ENCODE measurements at places on chromosomes 6 and 20. TPM values are rescaled to one million over a fixed set of nuclear protein-coding genes. Genes with fewer than 3 reads are reported as not detected.

GRCh38 chr20:41510847-41511450 lies 107.2 kb downstream of the CHD6 start:
- no peak for DNase-seq

GRCh38 chr20:9397928-9398327 lies 116.5 kb upstream of the LAMP5 start:
- no peak for DNase-seq

DNA sequence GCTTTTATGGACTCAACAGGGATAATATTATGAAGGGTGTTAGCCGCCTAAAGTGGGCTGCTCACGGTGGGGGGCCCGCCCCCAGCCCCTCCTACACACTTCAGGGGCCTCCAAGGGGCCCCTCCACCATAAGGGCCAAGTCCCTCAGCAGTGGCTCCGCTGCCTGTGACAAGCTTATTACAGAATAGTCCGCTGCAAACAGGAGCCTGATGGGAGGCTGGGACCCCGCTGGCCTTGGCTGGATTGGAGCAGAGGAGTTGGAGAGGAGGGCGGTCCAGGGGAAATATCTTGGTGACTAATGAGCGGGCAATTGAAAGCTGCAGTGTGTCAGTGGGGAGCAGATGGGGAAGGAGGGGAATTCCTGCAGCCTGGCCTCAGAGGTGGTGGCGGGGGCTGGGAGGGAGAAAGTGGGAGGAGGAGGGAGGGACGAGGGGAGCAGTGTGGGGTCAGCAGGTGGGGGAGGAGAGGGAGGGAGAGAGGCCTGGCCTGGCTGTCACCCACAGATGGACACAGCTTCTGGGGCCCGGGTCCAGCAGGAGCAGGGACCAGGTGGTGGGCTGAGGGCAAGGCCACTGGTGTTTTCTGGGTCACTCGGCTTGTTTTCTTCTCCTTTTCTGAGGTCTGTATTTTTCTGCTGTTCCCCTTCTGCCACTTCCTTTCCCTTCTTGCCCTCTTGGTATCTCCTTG lies 57.6 kb upstream of the FOXP4 start:
- DNase-seq: peak; percentile 88

- DNase-seq: peak; percentile 63
These were observed 32.3 kb downstream of the NCR2 start for GRCh38 chr6:41367700-41368099.

- no peak for DNase-seq
These were observed 149.5 kb downstream of the LRFN2 start for GRCh38 chr6:40437631-40438030.

DNA sequence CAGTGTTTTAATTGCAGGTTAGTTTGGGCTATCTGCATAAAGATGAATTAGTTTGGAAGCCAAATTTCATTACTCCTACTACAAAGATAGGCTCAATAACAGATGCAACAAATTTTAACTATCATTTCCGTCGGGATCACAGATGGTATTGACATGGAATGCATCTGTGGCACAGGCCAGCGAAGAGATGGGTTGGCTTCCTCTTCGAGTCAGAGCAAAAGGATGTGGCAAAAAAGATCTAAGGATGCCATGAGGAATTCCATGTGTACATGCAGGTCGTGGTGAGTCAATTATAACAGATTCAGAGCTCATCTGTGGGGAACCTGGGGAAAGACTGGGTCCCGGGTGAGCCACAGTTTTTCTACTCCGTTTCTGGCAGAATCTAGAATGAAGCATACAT lies 83.0 kb upstream of the CITED2 start:
- no peak for DNase-seq

GRCh38 chr6:138609801-138610430 lies 110.6 kb upstream of the NHSL1 start:
- DNase-seq: no peak

DNA sequence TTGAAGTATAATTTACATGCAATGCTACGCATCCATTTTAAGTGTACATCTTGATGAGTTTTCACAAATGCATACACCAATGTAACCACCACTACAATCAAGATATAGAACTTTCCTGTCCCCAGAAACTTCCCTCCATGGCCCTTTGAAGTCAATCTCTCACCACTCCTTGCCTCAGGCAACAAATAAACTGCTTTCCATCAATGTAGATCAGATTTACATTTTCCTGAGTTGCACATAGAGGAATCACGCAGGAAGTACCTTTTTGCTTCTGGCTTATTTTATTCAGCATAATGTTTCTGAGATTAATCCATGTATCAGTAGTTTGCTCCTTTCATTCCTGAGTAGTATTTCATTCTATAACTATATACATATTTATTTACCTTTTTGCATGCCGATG lies 59.6 kb upstream of the NNAT start:
- DNase-seq: no peak

DNA sequence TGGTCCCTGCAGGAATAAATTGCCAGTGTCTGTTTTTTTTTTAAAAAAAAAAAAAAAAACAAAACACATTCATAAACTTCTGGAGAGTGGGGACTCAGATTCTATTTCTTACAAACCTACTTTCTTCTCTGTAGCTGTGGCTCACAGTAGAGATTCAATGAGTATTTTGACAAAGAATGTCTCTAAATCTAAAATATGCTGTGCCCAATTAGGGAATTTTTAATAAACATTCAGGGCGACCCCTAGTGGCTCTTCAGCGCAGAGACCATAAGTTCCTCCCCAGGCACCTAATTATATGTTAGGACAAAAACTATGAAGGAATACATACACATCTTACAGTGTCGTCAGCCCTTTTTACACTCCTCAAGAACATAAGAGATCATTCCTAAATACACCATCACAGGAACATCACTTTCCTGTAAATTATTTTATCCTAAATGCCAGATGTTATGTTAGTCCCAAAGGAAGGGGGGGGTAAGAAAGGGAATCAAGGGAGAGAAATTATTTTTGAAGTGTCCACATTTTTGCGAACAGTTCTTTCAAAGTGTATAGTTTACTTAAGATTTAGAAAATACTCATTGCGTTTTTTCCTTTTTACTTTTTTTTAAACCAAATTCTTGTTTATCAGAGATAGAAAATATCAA lies 21.8 kb upstream of the NAA20 start:
- DNase-seq: peak; percentile 70

- DNase-seq: peak; percentile 61
These were observed 75.4 kb upstream of the ECI2 start for GRCh38 chr6:4210629-4211419.

DNA sequence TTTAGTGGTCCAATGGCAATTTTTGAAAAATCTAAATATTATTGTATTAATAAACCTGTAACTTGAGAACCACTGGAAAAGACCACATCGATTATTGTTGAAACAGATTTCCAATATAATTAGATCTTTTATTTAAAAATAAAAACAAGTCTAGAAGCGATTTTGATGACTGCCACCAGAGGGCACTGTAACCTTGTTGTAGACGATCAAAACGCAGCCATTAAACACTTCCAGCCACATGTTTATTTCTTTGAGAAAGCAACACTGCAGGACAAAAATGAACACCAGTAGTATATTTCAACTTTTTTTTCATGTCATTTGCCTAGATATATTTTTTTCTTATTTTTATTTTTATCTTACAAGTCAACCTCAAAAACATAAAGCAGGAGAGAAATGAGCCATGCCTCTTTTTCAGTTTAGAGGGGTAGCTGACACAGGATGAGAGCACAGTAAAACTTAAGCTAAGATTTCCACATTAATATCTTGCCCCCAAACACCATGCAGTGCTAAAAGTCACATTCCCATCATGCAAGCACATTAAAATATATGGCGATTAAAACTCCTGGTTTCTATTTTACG lies 115.4 kb downstream of the OPRM1 start:
- DNase-seq: peak; percentile 45

- no peak for DNase-seq
These were observed 101.5 kb downstream of the KHDC1L start for GRCh38 chr6:73123632-73124329.

GRCh38 chr6:152636021-152636608 lies 1.0 kb downstream of the SYNE1 start:
- DNase-seq: peak; percentile 41

- DNase-seq: no peak
These were observed 1.4 kb upstream of the ZNF217 start for GRCh38 chr20:53595018-53595378.

DNA sequence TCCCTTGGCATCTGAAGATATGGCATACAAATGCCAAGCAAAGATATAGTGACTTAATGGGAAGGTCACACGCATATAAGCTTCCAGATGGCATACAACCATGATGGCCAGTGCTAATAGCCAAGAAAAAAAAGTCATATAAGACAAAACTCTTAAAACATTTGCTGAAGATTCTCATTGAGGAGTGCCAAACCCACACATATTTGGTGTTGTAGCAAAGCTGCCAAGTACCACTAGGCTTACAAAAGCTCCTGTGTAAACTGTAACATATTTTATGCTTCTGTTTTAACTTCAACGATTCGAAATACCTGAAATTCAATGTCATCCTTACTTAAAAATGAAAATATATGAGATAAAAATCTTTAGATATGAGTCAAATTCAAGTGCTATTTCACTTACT lies 123.0 kb downstream of the HMGCLL1 start:
- DNase-seq: no peak

- DNase-seq: no peak
These were observed 4.8 kb downstream of the PIM1 start for GRCh38 chr6:37174515-37175331.

DNA sequence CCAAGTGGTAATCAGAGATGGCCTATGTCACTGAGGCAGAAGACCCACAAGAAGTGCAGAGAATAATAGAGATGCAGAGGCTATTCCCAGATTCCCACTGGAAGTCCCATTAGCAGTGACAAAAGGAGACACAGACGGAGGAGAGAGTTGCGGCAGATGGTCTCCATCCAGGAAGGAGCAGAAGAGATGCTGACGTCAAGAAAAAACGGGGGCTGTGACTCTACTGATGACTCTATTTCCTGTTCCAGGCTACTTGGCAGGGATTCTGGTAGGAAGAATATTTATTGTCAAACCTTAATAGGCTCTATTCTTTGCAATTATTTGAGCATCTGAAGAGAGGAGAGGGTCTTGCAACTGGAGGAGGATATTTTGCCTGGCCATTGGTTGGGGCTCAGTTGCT lies 246.0 kb upstream of the ECI2 start:
- DNase-seq: no peak

DNA sequence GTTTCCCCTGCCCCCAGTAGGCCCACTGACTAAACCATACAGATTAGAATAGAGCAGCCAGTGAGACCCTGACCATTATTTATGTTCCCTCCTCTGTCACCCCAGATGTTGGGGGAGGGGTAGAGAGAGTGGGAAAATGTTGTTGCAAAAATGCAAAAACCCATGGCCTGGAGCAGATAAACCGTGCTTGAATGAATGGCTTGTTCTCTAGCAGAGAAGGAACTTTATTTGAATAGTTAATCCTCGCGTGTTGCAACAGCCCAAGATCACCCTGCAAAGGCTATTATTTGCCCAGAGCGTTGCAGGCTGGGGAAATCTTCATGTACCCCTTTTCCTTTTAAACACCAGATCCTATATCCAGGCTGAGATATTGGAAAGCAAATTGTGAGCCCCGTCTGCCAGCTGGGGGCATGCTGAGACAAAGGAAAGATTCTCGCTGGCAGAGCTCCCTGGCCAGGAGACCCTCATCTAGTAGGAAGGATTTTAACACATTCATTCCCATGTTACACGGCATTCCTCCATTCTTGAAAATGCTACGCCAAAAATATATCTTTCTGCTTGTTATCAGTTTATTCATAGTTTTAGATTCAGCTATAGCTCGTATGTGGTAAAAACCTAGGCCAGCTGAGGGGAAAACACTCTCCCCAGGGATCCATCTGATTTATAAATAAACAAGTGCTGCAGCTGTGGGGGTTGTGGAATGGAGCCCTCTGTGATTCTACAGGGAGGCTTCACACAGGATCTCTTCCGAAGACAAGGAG lies 53.0 kb downstream of the LINC00237 start:
- DNase-seq: no peak

DNA sequence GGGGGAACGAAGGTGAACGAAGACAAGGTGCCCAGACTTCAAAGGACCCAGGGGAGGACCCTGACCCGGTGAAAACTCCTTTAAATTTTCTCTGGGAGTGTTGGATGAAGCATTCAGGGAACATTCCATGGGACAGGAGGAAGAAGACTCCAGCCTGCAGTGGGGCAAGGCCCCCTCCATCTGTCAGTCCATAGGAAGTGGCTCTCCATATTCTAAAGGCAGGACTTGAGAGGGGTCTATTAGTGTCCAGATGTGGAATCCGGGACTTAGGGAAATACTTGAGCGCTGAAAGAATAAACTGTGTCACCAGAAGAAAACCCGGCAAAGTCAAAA lies 3.2 kb upstream of the BPIFA2 start:
- DNase-seq: no peak

DNA sequence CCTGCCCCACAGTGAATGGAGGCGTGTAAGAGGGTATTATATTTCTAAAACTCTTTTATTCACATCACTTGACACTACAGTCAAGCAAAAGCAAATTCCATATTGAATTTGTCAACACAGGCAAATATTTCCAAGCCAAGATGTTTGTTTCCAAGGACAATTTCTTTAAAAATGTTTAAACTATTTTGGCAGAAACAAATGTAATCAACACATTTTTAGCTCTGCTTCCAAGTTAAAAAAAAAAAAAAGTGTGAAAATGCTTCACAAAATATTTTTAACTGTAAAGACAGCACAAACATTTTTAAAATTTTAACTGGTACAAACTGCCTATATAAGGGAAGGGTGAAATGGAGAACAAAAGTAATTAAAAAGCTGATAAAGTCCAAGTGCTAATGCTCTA lies 44.9 kb upstream of the DST start:
- no peak for DNase-seq

- peak; percentile 52 for DNase-seq
These were observed 171.6 kb upstream of the FBXL4 start for GRCh38 chr6:99119109-99120031.

DNA sequence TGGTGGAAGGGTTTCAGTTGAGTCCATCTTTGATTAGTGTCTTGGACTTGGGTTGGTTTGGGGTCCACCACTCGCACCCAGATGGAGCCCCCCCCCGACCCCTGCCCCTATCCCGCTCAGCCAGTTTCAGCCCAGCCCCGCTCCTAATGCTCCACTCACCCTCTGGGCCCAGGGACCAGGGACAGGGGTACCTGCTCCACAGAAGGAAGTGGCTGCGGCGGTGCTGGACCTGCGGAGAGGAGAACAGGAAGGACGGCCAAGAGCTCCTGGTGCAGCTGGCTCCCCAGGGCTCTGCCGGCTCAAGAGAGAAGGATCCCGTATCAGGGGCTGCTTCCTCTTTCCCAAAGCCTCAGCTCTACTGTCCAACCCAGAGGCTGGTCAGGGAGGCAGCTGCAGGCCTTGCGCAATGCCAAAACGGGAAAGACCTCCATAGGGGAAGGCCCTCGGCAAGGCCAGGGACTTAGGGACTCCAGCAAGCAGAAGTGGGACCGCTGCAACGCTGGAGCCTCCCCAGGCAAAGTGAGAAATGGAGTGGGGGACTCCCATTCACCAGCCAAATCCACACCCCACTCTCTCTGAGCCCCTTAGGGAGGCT lies at the start of gene SIGLEC1:
TSS of gene SIGLEC1 (minus strand) at position 322 of the 595 bp plus-strand sequence. CDS start 5,472 bp downstream, outside the sequence.
- DNase-seq: no peak

GRCh38 chr20:54151075-54151439 lies 22.7 kb downstream of the CYP24A1 start:
- no peak for DNase-seq

GRCh38 chr20:15613530-15613929 lies 959.7 kb downstream of the KIF16B start:
- no peak for DNase-seq

Gene PTK7
- 84.6 TPM for total RNA-seq

Gene SLC13A3
- total RNA-seq: not detected

Gene KHDRBS2
- total RNA-seq: not detected

Gene PROKR2
- not detected for total RNA-seq

Gene CALHM6
- total RNA-seq: not detected

Gene TRAPPC3L
- not detected for total RNA-seq

Gene SNX3
- 274 TPM for total RNA-seq

Gene RNF8
- total RNA-seq: 35.7 TPM
